Neuronal stem cell (in vitro differentiated cells): ENCODE measurements at places on chromosomes 3 and 15.

DNA sequence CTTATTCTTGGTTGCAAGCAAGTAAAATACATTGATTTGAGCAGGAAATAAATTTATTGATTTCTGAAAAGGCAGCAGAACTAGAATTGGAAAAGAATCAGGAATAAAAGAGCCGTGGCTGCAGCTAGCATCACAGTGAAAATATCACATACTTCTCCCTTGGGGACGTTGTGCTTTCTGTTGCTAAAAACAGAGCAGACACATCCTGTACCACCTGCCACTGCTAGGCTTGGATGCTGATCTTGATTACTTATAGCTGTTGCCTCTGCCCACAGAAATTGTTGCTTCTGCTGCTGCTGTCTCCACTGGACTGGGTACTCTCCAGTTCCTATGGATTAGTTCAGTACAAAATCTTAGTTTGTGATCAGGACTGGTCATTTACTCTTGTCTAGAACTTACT lies 283.8 kb downstream of the C3orf38 start:
- DNase-seq: no peak

GRCh38 chr3:30315447-30315846 lies 291.0 kb upstream of the TGFBR2 start:
- no peak for DNase-seq

GRCh38 chr3:148453781-148454191 lies 243.9 kb upstream of the AGTR1 start:
- DNase-seq: no peak

DNA sequence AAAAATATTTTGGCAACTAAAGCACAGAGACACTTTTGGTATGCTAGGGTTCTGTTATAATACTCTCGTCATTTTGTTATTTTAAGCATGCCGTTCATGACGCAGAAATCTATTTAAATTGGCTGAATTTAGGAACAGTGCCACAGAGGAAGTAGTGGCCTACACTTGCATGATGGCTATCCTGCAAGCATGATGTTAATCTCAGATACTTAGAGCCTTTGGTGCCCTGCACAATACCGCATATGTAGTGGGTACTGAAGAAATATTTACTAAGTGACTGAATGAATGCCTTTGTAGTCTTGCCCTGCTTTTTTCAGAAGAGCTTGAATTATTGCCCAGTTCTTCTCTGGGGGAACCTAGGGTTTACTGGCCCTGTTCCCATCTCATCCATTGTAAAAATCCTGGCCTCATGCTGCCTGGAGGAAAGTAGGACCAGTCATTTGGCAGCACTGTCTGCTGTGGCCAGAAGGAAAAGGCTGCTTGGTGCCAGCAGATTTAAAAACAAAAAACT lies 79.0 kb downstream of the SERPINI1 start:
- DNase-seq: no peak

- DNase-seq: no peak
Measured at GRCh38 chr15:101394056-101394630, 95.4 kb downstream of the PCSK6 start.

- DNase-seq: no peak
Measured at GRCh38 chr3:156721687-156722618, 47.6 kb downstream of the TIPARP start.

- no peak for DNase-seq
Measured at GRCh38 chr3:30984855-30985749, 90.6 kb upstream of the GADL1 start.

DNA sequence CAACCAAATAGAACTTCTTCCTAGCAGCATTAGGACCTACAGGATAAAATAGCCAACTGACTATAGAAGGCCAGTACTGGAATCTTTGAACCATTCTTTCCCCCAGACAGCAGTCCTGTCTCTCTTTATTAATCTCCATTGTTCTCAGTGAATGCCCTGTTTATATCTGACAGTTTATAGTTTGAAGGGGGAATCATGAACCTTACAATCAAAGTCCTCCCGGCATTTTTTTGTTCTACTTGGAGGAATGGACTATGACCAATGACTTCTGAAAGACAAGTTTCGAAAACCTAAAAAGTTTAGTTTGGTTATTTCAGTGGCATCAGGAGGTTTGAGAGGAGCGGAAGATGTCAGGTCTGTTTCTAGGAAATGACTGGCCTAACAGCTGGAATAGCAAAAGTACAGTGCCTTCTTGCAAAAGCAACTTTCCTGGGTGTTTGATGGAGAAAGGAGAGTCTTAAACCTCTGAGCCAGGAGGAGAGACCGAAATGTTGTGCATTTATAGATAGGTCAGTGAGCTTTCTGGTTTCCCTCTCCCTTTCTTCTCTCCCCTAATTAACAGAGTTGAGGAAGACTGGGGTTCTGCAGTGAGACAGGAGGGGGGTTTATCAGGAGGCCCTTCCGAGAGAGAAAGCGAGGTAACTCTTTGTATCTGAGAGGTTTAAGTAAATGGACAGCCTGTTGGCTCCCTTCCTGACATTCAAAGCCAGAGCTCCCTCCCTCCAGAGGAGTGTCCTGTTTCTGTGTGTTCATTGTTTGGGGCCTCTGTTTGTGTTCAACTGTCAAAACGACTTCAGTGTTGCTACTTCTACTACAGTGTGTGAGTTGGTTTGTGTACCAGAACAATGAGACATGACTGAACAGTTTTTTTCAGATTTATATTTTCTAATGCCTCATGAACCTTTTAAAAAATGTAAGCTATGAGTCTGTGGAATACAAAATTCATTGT lies 383.0 kb upstream of the RARB start:
- DNase-seq: peak; percentile 66
